ENCODE measurements at places on chromosomes 11 and 22. TPM values are rescaled to one million over a fixed set of nuclear protein-coding genes. Genes with fewer than 3 reads are reported as not detected.

Gene CECR2
- 67.8 TPM for total RNA-seq

Gene SLC1A2
- total RNA-seq: 4.9 TPM

Gene HBG1
- not detected for total RNA-seq

Gene OR52I2
- total RNA-seq: not detected

Gene MOGAT2
- total RNA-seq: not detected

Gene GRAP2
- total RNA-seq: not detected

Gene PYGM
- 1.4 TPM for total RNA-seq

DNA sequence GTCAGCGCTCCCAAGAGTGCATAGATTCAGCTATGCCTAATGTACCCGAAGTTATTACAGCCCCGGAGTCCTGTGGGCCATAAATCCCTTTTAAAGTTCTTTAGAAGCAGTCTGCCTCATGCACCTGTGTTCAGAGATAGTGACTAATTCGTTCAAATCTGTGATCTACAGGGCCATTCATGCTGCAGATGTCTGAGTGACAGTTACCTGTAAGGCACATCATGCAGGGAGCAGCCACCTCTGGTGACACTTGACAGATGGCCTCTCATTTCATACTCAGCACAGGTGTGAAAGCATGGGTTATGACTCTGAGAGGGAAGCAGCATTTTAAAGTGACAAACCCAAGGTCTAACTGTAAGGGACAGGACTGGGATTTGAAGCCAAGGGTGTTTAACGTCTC is 2.4 kb upstream of the E2F8 start:
- no peaks in the 10 kb centered on the region for H3K36me3 ChIP-seq
- H3K4me1 ChIP-seq: peaks cover 15% of the 10 kb centered on the region
- H3K27me3 ChIP-seq: peaks cover 47% of the 10 kb centered on the region
- H3K27ac ChIP-seq: no peak overlapping the region
- no peak overlapping the region for H3K4me3 ChIP-seq
- no peak for DNase-seq

GRCh38 chr22:24695561-24696511 is 78.7 kb downstream of the PIWIL3 start:
- DNase-seq: peak; percentile 47
- no peak overlapping the region for H3K4me3 ChIP-seq
- H3K36me3 ChIP-seq: no peaks in the 10 kb centered on the region
- no peak overlapping the region for H3K27ac ChIP-seq
- no peaks in the 10 kb centered on the region for H3K27me3 ChIP-seq
- H3K4me1 ChIP-seq: peaks cover 29% of the 10 kb centered on the region

DNA sequence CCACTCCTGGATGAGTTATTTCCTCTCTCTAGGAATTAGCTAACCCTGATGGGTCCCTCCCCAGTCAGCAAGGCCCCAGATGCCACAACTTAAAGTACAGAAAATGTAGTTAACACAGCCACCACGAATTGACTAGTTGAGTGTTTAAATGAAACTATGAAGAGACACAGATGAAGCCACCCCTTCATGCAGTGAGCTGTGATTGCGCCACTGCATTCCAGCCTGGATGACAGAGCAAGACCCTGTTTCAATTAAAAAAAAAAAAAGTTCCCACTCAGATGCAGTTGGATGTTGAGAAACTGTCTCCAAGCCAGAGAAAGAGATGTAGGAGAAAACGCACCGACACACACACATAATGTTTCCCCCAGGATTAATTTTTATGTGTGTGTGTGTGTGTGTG is 53.3 kb downstream of the SCN3B start:
- no peaks in the 10 kb centered on the region for H3K36me3 ChIP-seq
- H3K4me1 ChIP-seq: peaks cover 15% of the 10 kb centered on the region
- H3K4me3 ChIP-seq: no peak overlapping the region
- DNase-seq: no peak
- no peak overlapping the region for H3K27ac ChIP-seq

DNA sequence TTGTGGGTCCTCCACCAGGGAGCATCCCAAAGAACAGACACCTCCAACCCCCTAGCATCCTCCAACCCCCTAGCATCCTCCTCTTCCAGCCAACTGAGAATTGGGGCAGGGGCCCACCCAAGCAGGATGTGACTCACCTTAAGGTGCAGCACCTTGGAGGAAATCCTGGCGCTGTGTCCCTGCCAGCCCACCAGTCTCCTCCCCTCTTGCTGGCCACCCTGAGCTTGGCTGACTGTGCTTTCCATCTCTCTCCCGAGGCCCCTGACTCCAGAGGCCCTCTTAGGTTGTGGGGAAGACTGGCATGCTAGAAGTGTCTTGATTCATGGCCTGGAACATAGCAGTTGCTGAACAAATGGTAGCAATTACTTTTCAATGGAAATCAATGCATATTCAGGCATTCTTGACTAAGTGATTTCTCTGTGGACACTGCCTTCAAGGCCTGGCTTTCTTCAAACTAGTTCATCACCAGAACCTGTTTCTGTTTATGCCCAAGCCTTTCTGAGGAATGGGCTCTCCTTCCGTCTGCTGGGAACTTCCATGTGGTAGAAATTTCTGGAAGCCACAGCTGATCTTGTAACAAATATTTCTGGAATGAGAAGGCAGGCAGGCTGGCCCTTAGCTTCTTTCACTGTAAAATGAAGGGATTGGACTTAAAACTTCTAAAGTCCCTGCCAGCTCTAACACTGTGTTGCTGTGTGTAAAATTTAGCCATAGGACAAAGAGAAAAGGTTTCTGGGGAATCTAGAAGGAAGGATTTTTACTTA is 60.5 kb downstream of the CEP164 start:
- H3K4me3 ChIP-seq: no peak overlapping the region
- H3K27me3 ChIP-seq: no peaks in the 10 kb centered on the region
- H3K36me3 ChIP-seq: no peaks in the 10 kb centered on the region
- no peak overlapping the region for H3K27ac ChIP-seq
- DNase-seq: no peak

DNA sequence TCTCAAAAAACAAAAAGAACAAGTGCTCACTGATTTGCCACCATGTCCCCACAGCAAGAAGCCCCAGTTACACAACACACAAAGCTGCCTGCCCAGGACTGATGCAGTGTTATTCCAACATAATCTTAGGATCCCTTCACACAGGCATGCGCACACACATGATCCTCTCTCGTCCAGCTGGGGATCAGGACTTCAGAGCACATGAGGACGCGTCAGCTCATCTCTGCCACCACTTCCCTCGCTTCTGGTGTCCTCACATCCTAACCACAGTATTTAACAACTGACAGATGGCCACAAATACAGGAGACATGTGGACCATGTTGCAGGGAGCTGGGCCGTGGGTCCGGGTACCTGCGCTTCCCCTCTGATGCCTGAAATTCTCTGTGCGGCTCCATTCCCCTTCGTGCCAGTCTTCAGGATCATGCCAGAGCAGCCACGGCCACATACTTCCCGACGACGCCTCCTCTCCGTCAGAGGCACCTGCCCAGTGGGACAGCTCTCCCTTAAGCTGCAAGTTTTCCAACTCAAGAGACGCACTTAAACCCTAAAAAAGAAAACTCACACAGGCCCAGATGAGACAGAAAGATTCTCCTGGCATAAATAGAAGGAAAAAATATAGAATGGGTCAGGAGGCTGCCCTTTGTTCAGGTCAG is 68.3 kb downstream of the PACSIN2 start:
- DNase-seq: no peak
- no peak overlapping the region for H3K4me3 ChIP-seq
- H3K27ac ChIP-seq: no peak overlapping the region
- no peaks in the 10 kb centered on the region for H3K27me3 ChIP-seq

- no peaks in the 10 kb centered on the region for H3K36me3 ChIP-seq
- H3K27ac ChIP-seq: no peak overlapping the region
- no peaks in the 10 kb centered on the region for H3K27me3 ChIP-seq
Measured at GRCh38 chr11:58058276-58059006, 27.7 kb downstream of the OR6Q1 start.

DNA sequence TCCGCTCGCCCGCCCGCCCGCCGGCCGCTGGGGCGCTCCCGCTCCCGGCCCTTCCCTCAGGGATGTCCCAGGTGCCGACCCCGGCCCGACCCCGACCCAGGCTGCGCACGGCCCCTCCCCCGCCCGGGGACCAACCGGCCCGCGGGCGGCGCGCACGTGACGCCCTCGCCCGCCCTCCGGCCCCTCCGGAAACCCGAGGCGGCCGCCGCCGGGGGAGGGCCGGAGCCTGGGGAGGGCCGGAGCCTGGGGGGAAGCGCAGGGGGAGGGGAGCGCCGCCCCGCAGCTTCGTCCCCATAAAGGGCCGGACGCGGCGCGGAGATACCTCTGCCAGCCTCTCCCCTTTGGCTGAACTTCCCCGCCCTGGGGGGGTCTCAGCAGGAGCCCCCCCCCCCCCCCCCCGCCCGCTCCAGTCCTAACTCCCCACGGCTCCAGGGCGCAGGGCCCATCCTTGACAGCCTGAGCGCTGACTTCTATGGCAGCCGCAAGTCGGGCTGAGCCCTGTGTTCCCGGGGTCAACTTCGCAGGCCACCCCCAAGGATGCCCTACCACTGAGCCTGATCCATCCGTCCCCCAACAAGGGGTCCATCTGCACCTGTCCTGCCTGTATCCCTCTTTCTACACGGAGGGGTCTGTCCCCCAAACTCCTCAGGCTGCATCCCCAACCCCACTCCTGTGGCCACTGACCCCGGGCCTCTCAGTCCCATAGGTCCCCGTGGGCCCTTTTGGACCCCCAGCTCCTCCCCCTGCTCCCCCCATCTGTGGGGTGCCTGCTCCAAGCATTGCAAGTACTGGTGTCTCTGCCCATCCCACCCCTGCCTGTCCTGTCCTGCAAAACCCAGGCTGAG is at the start of gene MAPK12:
Gene MAPK12, minus strand, starts transcription at position 69 of the 845 bp plus-strand sequence. CDS start 174 bp downstream, outside the sequence.
- DNase-seq: peak; percentile 87
- H3K27ac ChIP-seq: no peak within 1 kb of the TSS
- peaks cover 64% of the 10 kb centered on the region for H3K27me3 ChIP-seq

GRCh38 chr11:65806979-65807378 is 20.1 kb downstream of the OVOL1 start:
- H3K27ac ChIP-seq: no peak overlapping the region
- no peaks in the 10 kb centered on the region for H3K27me3 ChIP-seq
- no peak overlapping the region for H3K4me3 ChIP-seq
- DNase-seq: no peak
- H3K36me3 ChIP-seq: no peaks in the 10 kb centered on the region

- H3K27me3 ChIP-seq: no peaks in the 10 kb centered on the region
- peaks cover 20% of the 10 kb centered on the region for H3K4me1 ChIP-seq
- no peak overlapping the region for H3K4me3 ChIP-seq
- no peak overlapping the region for H3K27ac ChIP-seq
- H3K36me3 ChIP-seq: no peaks in the 10 kb centered on the region
Measured at GRCh38 chr22:44108806-44109385, 71.8 kb upstream of the PARVG start.

DNA sequence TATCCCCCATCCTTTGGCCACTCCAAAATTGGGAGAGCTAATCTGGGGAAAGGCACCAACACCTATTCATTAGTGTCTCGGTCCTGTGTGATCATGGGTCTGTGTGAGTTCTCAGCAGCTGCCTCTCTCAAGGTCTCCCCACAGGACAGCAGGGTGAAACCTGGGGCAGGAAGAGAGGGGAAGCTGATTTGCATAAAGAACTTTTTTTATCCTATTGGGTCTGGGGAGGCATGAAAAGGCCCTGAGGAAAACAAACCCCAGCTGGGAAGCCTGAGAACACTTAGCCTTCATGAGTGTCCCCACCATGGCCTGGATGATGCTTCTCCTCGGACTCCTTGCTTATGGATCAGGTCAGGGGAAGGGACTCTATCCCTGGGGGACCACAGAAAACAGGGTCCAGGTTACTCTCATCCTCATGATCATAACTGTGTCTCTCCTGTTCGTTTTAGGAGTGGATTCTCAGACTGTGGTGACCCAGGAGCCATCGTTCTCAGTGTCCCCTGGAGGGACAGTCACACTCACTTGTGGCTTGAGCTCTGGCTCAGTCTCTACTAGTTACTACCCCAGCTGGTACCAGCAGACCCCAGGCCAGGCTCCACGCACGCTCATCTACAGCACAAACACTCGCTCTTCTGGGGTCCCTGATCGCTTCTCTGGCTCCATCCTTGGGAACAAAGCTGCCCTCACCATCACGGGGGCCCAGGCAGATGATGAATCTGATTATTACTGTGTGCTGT is 116.0 kb upstream of the TOP3B start:
- no peak overlapping the region for H3K27ac ChIP-seq
- H3K36me3 ChIP-seq: no peaks in the 10 kb centered on the region
- peaks cover 100% of the 10 kb centered on the region for H3K27me3 ChIP-seq
- DNase-seq: no peak

- no peak for DNase-seq
- peaks cover 17% of the 10 kb centered on the region for H3K4me1 ChIP-seq
- no peak overlapping the region for H3K4me3 ChIP-seq
- no peaks in the 10 kb centered on the region for H3K36me3 ChIP-seq
Measured at GRCh38 chr11:30936491-30936890, 350.3 kb upstream of the MPPED2 start.

DNA sequence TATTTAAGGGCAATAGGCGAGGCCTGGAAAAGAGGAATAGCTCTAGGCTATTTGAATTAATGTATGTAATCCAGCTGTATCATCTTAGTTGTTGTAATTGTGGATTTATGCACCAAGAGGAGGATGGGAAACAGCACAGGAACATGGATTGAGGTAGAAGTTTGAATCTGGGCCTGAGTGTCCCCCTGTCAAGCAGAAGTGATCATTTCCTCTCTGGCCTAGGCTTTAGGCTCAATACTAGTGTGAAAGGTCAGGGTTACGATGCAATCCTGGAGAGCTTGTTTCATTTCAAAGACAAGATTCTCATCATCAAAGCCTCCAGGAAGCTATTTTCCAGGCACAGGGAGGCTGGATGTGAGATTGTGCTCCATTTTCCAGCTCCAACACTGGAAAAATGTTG is 77.9 kb upstream of the HSD17B12 start:
- H3K27me3 ChIP-seq: peaks cover 8% of the 10 kb centered on the region
- H3K36me3 ChIP-seq: no peaks in the 10 kb centered on the region
- no peak for DNase-seq
- peaks cover 6% of the 10 kb centered on the region for H3K4me1 ChIP-seq
- H3K27ac ChIP-seq: no peak overlapping the region
- no peak overlapping the region for H3K4me3 ChIP-seq

DNA sequence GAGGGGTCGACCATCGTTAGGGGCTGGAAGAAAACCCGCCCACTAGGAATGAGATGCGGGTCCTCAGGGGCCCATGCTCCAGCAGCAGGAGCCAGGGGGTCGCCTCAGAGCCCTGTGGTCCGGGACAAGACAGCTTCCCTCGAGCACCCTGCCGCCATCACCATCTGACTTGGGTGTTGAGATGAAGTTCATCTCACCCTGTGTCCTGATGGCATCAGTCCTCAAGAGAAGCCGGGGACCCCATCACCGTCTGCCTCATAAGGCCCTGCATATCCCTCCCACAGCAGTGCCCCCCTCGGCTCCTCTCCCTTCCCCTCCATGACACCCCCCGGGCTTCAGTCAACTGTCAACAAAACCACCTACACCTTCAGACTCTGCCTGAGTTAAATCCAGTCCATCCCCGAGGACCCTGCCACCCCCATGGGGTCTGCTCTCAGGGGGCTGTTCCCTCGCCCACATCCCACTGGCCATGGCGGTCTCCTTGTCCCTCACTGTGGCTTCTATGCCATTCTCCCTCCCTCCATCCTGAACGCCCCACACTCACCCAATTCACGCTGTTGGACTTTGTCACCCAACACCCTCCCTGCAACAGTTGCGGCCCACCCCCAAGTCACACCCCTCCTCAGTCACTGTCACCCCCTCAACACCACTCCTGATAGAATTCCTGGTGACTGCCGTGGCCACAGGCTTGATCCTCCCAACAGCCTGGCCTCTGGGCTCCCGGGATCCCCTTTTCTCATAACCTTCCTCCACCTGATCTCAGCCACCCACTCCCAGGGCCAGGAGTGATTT is 87.7 kb upstream of the RTL6 start:
- H3K27ac ChIP-seq: no peak overlapping the region
- no peaks in the 10 kb centered on the region for H3K36me3 ChIP-seq
- H3K4me3 ChIP-seq: no peak overlapping the region
- H3K4me1 ChIP-seq: peaks cover 16% of the 10 kb centered on the region
- H3K27me3 ChIP-seq: no peaks in the 10 kb centered on the region

GRCh38 chr11:104547996-104548661 is 350.1 kb downstream of the CASP12 start:
- no peak overlapping the region for H3K4me3 ChIP-seq
- H3K27ac ChIP-seq: no peak overlapping the region
- no peak for DNase-seq
- no peaks in the 10 kb centered on the region for H3K4me1 ChIP-seq
